Liver (tissue), 10 donors: ENCODE measurements at places on chromosomes 12 and 14.

DNA sequence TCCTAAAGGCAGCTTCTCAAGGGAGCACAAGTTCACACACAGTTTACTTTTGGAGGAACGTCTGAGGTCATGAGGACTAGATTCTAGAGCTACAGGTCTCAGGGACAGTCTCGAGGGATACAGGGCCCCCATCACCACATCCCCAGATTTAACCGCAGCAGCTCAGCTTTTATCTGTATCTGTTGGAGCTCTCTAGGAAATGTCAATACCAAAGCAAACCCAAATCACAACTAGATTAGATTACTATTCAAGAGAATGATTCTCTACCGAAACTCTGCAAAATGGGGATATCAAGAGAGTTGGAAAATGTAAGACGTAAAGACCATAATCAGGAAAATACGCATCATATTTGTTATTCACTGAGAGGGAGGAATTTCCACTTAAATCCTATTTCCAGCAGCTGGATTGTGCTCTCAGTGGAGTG is 4.0 kb upstream of the MYRFL start:
- no peak for DNase-seq
- no peak overlapping the region for H3K4me3 ChIP-seq
- no peaks in the 10 kb centered on the region for H3K4me1 ChIP-seq
- no peaks in the 10 kb centered on the region for H3K36me3 ChIP-seq
- H3K27me3 ChIP-seq: no peaks in the 10 kb centered on the region

DNA sequence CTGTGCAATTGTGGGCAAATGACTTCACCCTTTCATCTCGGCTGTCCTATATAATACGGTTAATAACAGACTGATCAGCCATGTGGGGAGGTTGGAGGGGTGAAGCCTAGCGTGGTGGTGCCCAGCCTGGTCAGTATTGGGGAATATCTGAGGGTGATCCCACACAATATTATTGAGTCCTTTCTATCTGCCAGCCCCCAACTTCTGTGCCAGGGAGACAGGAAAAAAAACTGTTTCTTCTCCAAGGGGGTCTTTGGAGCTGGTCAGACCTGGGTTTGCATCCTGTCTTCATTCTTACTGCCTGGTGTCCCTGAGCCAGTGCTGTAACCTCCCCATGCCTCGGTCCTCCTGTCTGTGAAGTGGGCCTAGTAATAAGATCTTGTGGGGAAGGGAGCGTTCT is 6.5 kb downstream of the CYP46A1 start:
- no peak overlapping the region for H3K4me3 ChIP-seq
- no peaks in the 10 kb centered on the region for H3K27me3 ChIP-seq
- H3K4me1 ChIP-seq: no peaks in the 10 kb centered on the region
- peak; percentile 20 for DNase-seq
- no peak overlapping the region for H3K27ac ChIP-seq

DNA sequence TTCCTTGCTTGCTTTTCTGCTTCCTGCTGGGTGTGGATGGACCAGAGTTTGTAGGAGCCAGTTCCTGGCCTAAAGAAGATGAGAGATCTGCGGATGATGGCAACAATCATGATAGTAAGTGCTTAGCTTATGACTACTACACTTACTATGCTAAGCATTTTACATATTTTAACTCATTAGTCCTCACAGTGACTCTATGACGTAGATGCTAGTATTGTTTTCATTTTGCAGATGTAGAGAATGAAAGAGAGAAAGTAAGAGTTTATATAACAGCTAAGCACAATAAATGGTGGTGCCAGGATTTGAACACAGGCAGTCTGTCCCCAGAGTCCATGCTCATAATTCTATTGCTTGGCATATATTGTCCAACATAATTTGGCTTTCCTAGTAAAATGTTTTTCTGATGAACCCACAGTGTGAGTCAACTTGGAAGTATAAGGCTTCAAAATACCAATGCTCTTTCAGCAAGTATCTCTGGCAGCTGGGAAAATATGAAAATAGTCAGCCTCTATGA is 363.2 kb upstream of the DDHD1 start:
- H3K27ac ChIP-seq: no peak overlapping the region
- no peak overlapping the region for H3K4me3 ChIP-seq
- no peak for DNase-seq
- no peaks in the 10 kb centered on the region for H3K36me3 ChIP-seq
- H3K27me3 ChIP-seq: no peaks in the 10 kb centered on the region

DNA sequence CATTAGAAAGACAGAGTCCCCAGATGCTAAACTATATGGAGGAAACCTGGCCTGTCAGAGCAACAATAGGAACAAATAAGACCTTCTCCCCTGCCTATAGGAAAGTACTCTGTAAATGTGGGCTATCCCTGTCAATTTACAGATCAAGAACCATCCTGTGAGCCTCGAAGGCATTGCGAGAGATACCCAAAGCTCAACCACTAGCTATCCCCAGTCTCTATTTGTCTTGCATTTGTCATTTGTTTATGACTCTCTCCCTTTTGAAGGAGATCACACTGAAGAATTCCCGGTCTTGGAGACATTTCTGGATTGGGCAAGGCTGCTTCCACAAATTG is 42.7 kb upstream of the DHRS4 start:
- DNase-seq: no peak
- H3K36me3 ChIP-seq: no peaks in the 10 kb centered on the region
- no peak overlapping the region for H3K27ac ChIP-seq
- H3K4me3 ChIP-seq: no peak overlapping the region
- no peaks in the 10 kb centered on the region for H3K27me3 ChIP-seq
- no peaks in the 10 kb centered on the region for H3K4me1 ChIP-seq

DNA sequence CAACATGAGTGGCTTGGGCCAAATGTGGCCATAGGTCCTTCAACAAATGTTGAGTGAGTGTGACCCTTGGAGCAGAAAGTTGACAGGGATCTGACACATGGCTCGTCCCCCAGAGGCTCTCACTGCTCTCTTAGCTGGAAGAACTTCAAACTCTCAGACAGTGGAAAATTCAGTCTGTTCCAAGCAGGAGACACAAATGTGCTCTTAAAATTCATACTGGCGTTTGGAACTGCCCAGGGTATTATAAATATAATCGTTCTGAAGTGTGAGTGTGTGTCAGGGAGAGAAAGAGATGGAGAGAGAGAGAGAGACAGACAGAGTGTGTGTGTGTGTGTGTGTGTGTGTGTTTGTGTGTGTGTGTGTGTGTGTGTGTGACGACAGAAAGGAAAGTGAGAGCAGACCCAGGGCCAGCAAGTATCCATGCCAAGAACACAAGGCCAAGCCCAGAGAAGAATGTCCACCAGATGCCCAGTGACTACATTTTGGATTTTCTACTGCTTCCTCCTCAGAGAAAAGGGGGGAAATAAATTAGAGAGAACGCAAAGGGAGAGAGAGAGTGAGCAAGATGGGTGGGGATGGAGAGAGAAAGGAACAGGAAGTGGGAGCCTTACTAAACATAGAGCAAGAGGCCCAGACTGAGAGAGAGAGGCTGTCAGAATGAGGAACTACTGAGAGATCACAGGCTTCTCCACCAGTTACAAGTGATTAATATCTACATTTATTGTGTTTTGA is 193.6 kb upstream of the NUDT4 start:
- H3K36me3 ChIP-seq: no peaks in the 10 kb centered on the region
- no peak overlapping the region for H3K4me3 ChIP-seq
- H3K27ac ChIP-seq: no peak overlapping the region
- DNase-seq: no peak
- H3K27me3 ChIP-seq: no peaks in the 10 kb centered on the region
